HT-29 (cell line): ENCODE measurements at places on chromosomes 5 and 9. TPM values are rescaled to one million over a fixed set of nuclear protein-coding genes. Genes with fewer than 3 reads are reported as not detected.

The ITK gene
- not detected in 2 replicates for total RNA-seq

The SEMA4D gene
- 13.2 and 18.5 TPM in 2 replicates for total RNA-seq

The GOLM1 gene
- 41.0 and 50.7 TPM in 2 replicates for total RNA-seq

The PCDHAC2 gene
- total RNA-seq = 0.03 and 0.10 TPM in 2 replicates
